ENCODE measurements at places on chromosomes 5 and 9.

DNA sequence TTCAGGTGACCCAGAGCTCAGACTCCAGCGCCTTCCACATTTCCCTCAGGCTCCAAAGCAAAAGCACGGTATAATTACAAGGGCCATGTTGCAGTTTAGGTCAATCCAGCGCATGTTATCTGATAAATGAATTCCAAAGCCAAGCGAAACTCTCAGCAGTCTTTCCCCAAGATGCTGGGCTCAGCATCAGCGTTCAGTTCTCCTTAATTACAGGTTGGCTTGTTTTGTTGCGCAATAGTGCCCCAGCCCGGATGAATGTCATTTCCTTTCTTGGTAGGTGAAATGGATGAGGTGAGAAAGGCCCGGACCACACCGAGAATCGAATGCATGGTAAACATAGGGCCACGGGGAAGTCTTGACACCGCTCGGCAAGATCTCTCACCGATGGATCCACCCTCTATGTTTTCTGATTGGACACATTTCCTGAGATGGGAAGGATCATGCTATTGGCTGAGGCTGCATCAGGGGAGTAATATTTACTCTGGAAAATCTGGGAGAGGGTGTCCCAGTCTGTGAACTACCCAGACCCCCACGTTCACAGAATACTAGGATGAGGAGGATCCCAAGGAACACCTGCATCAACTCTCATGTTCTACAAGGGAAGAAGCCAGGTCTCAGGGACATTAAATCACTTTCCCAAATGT, 221.2 kb upstream of the ANKRD55 start:
- no peak for DNase-seq

- no peak for DNase-seq
These were observed 38.9 kb upstream of the CEP72 start for GRCh38 chr5:573206-573605.

GRCh38 chr5:135441350-135441831, 5.8 kb downstream of the DCANP1 start:
- DNase-seq: no peak

DNA sequence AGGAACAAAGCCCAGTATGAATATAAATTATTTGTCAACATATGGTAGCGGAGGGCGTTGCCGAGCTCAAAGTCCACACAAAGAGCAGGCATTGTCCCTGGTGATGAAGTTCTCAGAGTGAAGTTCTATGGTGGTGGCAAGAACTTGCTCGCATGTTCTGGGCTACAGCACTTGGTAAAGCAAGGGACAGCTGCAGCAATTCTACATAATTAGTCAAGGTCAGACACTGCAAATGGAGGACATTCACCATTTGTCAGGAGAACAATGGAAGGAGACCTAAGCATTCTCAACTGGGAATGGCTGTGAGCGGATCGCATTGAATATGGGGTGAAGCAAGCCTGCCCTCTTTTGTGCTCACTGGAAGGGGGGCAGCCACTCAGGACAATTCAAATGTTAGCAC, 503.8 kb upstream of the ADAMTS16 start:
- DNase-seq: no peak

- peak; percentile 27 for DNase-seq
These were observed 7.1 kb upstream of the AFAP1L1 start for GRCh38 chr5:149264439-149265067.

DNA sequence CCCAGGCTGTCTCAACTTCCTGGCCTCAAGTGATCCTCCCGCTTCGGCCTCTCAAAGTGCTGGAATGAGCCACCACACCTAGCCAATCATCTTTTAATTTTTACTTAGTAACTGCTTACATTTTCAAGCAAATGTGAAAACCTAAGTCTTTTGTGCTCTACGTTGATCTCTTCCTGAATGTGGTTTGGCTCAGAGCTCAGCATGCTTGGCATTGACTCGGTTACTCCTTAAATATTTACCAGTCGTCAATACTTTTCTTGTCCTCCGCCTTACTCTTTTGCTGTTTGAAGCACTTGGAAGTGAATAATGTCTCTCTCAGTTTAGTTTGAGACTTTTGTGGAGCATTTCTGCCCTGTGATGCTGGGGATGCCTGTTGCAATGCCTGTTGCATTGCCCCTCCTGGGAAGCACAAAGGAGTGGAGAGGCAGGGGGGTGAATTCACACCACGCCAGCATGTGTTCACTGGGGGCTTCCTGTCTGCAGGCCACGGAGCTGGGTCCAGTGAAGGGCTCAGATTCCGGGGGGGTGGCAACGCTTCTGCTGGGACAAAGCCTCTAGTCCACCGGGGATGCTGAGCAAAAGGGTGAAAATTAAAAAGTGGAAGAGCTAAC, 13.1 kb upstream of the TENT4A start:
- DNase-seq: no peak

DNA sequence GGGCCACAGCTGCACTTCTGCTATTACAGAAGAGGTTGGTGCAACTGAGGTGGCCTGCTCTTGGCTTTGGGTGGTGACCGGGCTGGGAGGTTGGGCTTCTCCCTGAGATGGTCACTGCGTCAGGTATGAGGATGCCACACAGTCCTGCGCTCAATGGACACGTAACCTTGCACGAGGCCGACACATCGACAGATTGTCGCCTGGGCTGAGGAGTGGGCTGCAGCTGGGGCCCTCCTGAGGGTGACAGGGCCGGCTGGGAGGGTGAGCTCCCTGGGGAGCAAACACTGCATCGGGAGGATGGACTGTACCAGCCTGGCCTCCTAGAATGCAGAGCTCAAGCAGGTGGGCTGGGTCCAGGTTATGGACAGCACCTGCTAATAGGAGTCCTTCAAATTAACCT, 261.1 kb upstream of the ADAMTS16 start:
- no peak for DNase-seq

DNA sequence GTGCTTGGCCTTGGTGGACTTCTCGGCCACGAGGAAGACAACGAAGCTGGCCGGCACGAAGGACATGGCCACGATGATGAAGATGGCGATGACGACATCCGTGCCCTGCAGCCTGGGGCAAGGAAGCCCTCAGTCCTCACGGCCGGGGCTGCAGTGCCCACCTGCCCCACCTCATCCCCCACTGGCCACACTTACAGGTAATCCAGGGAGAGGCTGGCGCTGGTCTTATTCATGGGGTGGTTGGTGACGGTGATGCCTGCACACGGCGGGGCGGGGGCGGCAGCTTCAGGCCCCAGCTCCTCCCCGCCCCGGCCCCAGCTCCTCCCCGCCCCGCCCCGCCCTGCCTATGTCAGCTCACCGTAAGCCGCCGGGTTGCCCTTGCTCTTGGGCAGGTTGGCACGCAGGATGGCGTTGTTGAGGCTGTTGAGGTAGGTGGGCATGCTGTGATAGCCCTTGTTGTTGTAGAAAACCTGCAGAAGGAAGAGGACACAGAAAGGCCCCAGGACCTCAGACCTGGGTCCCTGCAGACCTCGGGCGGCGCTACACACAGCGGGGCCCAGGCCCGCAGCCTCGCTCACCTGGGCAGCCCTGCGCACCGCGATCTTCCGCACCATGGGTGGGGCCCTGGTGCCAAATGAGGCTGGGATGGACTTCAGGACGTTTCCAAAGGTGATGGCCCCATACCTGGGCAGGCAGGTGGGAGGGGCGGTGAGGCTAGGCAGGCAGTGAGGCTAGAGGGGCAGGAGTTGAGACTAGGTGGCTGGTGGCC, 15.7 kb upstream of the CLIC3 start:
- DNase-seq: no peak

GRCh38 chr5:115530426-115530825, 14.1 kb downstream of the FEM1C start:
- DNase-seq: no peak

DNA sequence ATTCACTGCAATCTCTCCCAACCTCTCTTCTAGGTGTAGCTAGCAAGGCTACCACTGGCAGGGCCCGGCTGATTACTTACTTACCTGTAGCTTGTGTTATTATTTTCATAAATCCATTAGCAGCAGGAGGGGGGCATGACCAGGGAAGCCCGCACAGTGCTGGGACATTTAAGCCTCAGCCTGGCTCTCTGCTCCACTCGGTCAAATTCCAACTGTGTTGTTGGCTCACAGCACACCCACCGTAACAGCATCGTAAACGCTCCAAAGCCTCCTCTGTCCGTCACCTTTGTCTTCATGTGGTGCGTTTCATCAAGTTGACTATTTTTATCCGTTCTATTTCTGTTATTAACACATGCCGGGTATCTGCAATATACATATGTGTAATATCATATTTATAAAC, 264.7 kb downstream of the NSG2 start:
- no peak for DNase-seq

DNA sequence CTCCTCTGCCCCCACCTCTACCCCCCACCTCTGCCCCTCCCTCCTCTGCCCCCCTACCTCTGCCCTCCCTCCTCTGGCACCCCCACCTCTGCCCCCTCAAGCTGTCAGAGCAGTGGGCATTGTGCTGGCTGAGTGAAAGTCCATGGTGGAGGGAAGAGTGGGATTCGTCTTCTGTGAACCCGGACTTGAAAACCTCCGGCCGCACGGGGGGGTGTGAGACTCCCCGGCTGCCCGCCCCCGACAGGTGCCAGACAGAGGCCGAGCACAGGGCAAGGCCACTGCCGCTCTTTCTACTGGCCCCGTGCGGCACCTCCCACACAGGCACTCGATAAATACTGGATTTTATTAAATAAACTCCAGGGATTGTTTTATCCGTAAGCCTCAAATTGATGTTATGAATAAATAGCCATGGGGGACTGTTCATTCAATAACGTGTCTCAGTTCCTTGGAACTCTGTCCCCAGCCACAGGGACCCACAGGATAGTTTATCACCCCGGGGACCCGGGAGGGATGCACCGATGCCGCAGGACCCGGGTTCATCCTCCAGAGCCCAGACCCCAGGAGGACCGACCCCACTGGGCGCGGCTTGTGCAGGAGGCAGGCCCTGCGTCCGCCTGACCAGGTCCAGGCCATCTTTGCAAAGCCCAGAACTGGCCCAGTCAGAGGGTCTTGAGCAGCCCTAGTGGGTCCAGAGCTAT, 2.6 kb upstream of the QRFP start:
- DNase-seq: no peak

GRCh38 chr9:124693403-124693802, 77.7 kb downstream of the NR6A1 start:
- no peak for DNase-seq

GRCh38 chr9:13279284-13280141, at the start of gene MPDZ:
MPDZ (minus strand) TSS chr9:13279692; CDS start chr9:13250315, 29,377 bp downstream.
- no peak for DNase-seq

DNA sequence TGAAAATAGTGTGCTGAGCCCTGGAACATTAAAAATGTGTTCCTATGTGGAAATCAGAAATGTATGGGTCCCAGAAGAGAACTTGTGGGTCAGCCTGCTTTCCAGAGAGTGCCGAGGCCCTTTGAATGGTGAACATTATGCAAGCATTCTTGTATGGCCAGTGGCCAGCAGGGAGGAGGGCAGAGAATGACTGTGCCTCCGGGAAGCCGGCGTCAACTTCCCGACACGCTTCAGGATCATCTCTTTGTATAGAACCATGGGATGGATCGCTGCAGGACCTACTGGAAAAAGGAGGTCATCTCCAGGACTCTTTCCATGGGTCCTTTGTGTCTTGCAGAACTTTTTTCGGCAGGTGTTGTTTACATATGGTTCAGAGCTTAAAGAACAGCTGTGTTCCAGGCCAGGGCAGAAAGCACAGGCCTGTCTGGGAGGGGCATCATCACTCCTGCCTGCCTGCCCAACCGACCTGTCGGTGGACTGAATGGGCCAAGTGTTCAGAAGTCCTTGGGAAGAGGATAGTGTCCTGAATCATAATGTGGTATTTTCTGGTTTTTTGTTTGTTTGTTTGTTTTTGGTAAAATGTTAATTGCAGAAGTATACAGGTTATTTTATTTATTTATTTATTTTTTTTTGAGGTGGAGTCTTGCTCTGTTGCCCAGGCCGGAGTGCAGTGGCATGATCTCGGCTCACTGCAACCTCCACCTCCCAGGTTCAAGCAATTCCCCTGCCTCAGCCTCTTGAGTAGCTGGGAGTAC, 9.0 kb downstream of the PRRC2B start:
- no peak for DNase-seq

DNA sequence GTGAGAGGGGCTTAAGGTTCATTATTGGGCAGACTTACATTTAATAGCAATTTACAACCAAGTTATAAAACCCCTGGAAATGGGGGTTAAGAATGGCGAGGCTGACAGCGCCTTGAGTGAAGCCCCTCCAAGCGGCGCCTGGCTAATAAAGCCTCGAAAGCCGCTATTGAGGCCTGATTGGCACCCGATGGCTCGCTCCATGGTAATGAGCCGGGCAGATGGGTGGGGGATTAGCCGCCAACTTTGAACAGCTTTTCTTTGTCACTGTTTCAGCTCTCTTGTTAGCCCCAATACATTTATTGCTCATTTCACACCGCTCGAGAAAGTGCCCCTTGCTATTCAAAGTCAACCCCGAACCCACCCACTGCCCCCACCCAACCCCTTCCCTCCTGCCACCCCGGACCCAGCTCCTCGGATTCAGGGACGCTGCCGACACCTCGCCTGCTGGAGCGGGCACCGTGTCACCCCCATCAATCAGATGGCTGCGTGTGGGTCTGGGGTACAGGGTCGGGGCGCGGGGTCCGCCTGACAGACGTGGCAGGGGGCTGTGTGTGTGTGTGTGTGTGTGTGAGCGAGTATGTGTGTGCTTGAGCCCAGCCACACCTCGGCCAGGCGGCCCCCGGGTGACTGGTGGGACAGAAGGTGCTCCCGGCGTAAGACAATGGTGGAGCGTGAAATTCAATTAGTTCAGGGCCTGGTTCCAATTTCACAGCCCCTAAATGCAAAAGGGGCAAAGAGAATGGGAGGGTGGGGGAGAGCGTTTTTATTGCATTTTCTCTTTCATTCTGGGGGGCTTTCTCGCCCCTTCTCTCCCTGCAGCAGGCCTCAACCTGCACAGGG, 34.2 kb downstream of the ASS1 start:
- no peak for DNase-seq

DNA sequence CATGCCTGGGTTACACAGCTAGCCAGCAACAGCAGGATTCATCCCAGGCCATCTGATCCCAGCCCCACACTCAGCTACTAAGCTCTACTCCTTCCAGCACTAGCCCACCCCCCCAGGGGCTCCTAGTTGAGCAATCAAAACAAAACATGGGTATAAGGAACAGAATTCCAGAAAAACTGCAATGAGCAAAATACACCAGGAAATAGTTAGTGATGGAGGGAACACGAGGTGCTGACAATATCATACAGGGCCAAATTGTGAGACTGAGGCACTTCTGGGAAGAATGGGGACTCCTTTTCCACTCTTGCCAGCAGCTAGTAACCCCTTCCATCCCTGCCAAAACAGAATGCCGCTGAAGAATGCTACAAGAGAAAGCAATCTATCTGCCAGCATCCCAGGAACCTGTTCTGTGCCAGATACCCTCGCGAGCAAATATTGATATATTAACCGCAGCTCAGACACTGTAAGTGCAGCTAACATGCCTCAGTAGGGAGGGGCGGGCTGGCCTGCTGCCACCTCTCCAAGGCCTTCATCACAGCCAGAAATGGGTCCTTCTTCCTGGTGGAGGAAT, 161.4 kb downstream of the SLIT3 start:
- no peak for DNase-seq

GRCh38 chr9:2761424-2761823, 44.1 kb downstream of the KCNV2 start:
- no peak for DNase-seq

DNA sequence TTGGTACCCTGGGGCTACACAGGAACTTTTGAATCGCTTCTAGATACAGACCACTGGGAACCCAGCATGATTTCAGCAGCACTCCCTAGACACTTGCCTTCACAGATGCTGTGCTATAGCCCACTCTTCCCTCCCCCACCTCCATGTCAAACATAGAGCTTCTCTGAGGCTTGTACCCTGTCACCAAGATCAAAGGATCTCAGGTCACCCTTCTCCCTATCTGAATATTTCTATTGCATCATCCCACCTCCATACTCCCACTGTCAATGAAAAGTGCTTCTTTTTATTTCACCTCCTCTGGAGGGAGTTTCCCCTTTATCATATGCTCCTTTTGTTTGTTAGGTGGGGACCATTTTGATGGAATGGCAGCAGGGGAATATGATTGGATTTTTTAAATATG, 29.2 kb upstream of the PHF24 start:
- peak; percentile 12 for DNase-seq

Data from stimulated activated CD4-positive, alpha-beta T cell treated with anti-CD3 and anti-CD28 coated beads, Interleukin-1b, Interleukin-23, amount 100 ng/mL, for 48 hours (primary cell).